NCI-H2029 treated with DMSO at 0.1 percent for 48 hours (cell line): ENCODE measurements at places on chromosomes 5 and 9.

- no peak for DNase-seq
These were observed 29.1 kb upstream of the LRRC14B start for GRCh38 chr5:162190-162564.

DNA sequence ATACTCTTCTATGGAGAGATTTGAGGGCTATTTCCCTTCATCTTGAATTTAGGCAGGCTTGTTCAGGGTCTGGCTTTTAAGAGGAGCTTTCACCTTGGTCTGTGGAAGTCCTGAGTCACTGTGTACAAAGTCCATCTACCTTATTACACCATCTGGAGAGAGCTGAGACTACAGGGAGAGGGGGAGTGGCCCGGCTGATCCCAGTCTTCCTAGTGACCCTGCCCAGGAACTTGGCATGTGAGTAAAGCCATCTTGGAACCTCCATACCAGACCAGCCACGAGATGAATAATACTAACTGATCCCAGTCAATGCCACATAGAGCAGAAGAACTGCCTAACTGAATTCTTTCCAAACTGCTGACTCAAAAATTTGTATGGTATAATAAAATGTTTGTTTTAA lies 8.4 kb upstream of the IL6ST start:
- DNase-seq: no peak

DNA sequence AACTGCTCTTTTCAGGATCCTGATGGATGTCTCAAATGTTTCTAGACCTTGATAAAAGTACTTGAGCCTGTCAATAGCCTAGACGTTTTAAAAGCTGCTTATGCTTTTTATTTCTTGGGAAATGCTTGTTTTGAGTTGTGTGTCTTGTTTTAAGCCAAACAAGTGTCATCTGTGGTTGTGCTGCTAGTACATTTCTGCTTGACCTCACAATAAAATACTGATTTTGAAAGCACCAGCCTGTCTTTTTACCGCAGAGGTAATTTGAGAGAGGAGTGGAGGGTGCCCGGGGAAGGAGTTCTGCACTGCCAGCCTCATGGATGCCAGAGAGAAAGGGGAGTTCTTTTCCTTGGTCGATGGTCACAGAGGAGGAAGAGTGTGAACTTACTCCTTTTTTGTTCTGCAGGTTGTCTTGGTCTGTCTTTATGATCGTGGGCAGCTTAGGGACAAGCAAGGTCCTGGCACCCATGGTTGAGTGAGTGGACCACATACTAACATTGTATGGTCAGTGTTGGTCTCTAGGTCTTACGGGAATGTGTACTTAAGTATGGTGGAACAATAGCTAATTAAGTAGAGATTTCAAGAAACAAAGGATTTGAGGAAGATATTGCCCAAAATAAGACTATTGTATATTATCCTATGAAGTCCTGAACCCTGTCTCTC lies 61.0 kb downstream of the TRIO start:
- DNase-seq: peak; percentile 21

- DNase-seq: no peak
These were observed 547.6 kb upstream of the WWC1 start for GRCh38 chr5:167743695-167744464.

DNA sequence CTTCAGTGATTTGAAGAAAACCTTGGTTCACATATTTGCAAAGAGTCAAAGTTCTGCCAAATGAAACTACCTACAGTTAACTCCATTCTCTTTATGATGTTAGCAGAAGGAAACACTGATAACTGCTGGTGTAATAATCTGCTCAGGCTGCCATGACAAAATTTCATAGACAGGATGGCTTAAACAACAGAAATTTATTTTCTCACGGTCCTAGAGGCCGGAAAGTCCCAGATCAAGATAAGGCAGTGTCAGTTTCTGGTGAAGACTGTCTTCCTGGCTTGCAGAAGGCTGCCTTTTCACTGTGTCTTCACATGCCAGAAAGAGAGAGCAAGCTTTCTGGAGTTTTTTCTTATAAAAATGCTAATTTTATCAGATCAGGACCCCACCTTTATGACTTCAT lies 102.4 kb upstream of the PARP8 start:
- no peak for DNase-seq

GRCh38 chr9:86990290-86990689 lies 43.0 kb upstream of the GAS1 start:
- DNase-seq: no peak

DNA sequence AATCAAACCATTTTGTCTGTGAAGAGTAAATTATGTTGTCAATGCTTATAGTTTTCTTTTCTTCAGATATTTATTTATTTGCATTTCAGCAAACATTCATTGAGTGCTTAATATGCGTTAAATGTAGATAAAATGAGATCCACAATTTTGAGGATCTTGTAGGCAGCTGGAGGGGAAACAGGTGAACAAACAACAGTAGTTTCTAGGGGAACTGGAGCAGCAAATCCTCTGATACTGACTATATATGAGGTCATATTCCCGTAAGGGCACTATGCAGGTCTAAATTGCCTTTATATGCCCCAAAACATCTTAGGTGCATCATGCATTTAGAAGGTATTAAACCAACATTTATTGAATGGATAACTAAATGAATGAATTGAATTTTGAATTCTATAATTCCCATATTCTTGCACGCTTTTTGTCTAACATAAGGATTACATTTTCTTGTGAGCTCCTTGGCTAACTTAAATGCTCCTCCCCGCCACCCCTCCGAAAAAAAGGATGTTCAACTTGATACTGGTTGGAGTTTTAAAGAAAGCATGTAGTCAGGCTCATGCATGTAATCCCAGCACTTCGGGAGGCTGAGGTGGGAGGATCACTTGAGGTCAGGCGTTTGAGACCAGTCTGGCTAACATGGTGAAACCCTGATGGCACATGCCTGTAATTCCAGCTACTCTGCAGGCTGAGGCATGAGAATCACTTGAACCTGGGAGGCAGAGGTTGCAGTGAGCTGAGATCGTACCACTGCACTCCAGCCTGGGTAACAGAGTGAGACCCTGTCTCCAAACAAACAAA lies 299.8 kb downstream of the TMEM38B start:
- DNase-seq: no peak

DNA sequence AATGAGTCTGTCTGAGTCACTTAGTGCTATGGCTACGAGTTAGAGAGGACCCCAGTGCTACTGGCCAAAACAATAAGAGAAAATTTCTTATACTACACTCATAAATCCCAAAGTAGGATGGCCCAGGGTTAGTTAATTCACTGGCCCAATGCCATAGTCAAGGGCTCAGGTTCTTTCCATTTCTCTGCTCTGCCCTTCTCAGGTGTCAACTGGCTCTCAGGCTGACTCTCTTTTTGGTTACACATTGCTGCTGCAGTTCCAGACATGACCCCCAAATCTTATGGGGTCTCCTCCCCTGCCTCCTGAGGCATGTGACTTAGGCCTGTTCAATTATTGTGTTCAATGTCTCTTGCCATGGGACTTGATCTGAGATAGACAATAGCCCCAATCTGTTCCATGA lies 70.4 kb downstream of the ARHGEF37 start:
- DNase-seq: peak; percentile 22

GRCh38 chr5:31392061-31392460 lies 139.8 kb downstream of the DROSHA start:
- DNase-seq: no peak

- DNase-seq: peak; percentile 52
These were observed 73.6 kb downstream of the FAM114A2 start for GRCh38 chr5:153964880-153965645.

- no peak for DNase-seq
These were observed 461.5 kb downstream of the ANXA1 start for GRCh38 chr9:73613092-73613701.

DNA sequence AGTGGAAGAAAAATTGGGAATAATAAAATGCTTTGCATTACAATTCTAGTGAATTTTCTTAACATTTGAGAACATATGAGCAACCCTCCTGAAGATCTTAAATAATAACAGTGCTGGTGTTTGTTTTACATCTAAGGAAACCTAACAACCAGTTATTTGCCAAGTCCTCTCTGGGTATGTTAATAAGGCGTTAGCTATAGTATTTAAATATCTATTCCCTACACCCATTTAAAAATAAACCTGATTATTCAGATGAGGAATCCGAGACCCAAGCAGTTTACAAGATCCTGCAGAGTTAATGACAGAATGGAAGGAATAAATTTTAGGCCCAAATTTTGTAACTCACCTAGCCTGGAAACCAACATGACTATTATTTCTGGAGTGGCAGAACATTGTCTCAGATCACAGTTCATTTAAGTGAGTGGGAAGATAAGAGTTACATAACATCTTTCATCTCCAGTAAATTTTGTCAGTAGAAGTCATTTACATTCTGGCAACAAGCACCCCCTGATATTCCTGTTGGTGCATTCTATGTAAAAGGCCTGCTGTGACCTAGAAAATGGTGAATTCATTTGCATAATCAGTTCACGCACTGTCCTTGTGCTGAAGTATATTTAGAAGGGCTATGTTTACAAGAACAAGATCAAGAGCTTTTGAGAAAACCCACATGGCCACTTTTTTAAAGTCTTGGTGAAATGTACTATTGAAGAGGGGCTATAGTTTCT lies 148.2 kb downstream of the COX7C start:
- DNase-seq: no peak

DNA sequence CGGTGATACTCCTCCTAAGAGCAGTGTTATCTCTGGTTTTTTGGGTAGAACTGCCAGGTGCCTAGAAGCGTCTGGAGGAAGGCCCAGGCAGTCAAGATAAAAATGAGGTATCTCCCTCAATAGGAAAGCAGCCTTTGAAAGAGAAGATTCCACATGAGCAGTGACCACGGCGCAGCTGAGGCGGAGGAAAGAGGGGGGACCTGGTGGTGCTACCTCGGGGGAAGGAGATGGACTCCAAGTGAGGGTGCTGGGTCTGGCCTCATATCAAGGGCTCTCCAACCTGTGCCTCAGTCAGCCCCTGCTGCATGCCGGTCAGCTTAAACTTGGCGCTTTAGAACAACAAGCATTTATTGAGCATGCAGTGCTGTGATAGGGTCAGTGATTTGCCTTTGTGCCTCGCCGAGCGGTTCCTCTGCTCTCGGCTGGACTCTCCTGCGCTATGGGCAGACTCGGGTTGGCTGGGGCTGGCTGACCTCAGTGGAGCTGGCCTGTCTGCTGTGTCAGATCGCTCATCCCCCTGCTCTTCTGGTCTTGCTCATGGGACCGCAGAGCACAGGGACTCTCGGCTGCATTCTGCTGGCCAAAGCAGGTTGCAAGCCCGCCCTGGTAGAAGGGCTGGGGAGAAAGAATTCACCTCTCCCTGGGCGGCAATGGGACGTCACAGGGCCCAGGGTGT lies 121.1 kb upstream of the IRX4 start:
- no peak for DNase-seq

GRCh38 chr9:107208121-107208520 lies 75.0 kb upstream of the RAD23B start:
- no peak for DNase-seq

GRCh38 chr5:122101636-122102285 lies 23.7 kb upstream of the LOX start:
- no peak for DNase-seq

DNA sequence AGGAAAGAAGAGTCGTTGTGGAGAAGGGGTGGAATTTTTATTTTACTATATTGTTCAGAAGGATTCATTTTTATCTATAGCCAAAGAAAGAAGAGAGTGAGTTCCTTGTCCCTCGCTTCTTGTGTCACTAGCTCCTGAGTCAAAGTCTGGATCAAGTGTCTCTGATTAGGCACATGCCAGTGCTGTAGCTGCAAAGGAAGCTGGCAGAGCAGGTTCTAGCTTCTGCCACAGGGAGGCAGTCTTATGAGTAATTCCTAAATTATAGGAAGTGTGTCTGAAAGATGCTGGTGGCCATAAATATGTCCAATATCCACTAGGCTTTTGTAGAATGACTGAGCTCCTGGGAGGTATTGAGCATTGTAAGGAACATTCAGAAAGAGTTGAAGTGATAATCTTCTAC lies 84.7 kb downstream of the DOCK2 start:
- no peak for DNase-seq

DNA sequence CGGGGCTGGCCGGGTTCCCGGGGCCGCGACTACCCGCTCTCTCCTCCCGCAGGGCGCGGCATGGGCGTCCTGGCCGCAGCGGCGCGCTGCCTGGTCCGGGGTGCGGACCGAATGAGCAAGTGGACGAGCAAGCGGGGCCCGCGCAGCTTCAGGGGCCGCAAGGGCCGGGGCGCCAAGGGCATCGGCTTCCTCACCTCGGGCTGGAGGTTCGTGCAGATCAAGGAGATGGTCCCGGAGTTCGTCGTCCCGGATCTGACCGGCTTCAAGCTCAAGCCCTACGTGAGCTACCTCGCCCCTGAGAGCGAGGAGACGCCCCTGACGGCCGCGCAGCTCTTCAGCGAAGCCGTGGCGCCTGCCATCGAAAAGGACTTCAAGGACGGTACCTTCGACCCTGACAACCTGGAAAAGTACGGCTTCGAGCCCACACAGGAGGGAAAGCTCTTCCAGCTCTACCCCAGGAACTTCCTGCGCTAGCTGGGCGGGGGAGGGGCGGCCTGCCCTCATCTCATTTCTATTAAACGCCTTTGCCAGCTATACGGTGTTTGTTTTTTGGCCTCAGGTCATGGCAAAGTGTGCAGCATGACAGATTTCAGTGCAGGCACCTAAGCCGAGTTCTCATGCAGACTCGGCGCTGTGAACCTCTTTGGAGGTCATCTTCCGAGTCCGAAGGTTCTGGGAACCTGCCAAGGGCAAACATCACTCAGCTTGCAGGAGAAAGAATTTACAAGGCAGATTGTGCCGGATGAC lies 516 bp downstream of the MRPL41 start:
- no peak for DNase-seq

DNA sequence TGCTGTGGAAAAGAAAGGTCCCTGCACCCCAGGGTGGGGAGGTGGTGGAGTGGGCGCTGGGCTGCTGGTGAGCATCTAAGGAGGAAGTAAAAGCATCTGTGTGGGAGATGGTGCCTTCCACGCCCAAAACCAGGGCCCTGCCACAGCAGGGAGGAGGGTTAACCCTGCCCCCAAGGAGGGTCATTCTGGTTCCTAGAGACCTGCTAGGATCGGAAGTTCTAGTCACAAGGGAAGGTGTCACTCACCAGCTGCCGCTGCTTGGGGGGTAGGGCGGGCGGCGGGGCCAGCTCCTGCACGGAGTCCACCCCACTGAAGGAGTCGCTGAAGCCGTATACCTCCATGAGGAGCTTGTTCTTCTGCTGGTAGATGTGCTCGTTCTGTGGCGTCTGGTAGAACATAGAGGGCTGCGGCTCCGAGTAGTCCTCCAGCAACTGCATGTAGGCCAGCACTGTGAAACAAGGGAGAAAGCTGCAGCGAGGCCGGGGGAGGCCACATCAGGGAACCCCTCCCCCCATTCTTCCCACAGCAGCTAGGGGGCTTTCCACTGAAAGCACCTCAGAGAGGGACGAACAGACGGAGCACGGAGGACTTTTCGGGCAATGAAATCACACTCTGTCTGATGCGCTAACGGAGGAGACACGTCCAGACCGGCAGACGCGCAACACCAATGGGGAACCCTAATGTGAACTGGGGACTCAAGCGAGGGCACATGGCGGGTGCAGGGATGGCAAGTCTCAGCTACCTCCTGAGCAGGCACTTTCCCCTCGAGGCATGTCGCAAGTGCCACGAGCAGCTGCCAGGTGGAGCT lies 76.4 kb downstream of the PRRT1B start:
- no peak for DNase-seq

DNA sequence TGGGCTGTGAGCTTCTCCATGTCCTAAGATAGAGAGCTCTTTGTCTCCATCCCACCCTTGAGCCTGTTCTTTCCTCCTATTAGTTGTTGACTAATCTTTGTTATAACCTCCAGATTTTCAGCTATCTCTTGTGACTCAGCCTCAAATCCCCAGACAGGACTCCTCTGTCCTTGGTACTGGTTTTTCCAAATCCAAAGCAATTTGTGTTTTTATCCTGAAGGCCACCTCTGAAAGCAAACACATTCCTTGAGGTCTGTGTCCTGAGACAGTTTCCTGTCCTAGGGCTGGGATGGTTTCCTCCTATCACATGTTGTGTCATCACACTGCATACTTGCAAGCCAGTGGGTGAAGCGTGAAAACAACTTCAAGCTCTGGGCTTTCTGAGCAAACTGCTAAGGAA lies 8.5 kb downstream of the TNC start:
- no peak for DNase-seq
